BJ (cell line): ENCODE measurements at places on chromosomes 2 and 18.

DNA sequence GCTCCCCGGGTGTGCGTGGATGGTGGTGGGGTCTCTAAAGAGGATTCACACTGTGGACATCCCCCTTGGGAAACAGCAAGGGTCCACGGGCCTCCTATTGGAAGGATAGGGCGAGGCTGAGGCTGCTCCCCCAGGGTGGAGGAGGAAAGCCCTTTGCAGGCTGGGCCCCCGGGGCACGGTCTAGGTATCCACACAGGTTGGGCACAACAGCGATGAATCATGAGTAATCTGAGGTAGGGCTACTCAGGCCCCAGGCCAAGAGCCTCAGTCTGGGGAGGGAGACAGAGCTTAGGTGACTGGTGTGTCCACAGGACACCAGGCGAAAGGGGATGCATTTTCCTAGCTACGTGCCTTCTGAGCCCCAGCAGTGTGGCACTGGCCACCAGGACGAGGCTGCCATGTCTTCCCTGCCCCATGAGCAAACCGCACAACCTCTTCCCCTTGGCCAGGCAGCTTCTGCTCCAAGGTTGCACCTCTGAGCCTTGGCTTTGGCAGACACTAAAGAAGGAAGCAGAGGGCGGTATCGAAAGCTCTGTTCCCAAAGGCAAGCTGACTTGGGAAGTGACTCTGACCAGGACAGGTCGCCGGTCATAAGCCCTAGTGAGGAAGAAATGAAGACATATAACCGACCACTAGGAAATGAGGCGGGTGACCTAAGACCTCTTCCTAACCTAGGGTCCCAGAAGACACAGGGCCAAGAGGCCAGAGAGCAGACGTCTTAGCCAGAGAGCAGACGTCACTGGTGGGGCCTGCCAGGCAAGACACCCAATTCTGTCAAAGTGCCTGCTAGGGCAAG lies 14.6 kb upstream of the SEMA4C start:
- no peak for DNase-seq

DNA sequence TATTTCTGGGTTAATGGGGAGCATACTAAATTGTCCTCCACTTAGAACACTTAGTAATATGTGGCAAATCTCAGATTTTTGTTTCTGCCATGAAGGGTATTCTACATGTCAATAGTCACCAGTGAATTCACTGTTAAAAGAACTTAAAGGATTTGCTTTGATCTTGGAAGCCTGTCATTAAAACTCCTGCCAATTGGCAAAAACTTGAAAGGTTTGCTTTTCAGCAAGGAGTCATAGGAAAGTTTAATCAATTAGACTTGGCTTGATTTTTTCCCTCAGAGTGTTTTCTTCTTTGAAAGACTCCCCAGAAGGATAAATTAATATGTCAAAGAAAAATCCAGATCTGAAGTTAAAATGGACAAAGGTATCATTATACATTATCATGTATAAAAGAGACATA lies 671.9 kb upstream of the PKDCC start:
- DNase-seq = no peak

GRCh38 chr2:112708968-112709367 lies 11.9 kb upstream of the NT5DC4 start:
- no peak for DNase-seq

- no peak for DNase-seq
These were observed 447.4 kb upstream of the PKDCC start for GRCh38 chr2:41600460-41600859.

DNA sequence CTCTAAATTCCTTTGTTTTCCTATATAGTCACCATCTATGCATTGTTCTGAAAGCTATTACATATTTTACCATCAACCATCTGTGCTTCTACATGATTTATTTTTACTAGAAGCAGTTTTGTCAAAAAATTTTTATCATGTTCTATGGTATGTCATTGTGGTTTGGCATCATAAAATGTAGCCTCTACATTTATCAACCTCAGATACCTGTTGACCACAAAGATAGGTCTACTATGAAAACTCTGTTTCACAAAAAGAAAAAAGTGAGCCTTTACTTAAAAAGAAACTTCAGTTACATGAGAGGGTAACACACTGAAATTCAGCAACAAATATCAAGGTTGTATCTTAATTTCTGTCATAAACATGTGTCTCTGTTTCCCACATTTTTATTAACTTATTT lies 3.7 kb downstream of the BCL2 start:
- DNase-seq = no peak

DNA sequence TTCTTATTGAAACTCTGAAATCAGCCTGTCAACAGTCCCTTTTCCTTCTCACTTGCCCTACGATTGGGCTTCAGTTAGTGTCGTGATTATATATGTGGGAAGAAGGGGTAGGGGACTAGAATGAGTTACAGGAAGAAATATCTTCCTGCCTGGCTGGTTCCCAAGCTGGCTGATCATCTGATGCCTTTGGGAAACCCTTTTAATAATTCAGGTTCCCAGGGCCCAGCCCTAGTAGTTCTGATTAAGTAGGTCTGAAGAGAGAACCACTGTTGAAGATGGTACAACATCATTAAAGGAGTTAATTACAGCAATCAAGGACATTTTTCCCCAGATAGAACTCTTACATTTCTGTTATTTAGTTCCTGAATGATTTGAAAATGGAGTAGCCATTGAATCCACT lies 110.1 kb upstream of the EML6 start:
- DNase-seq = no peak

GRCh38 chr2:120683701-120684100 lies 52.0 kb upstream of the GLI2 start:
- DNase-seq = no peak

GRCh38 chr2:97889156-97889555 lies 106.6 kb downstream of the TMEM131 start:
- no peak for DNase-seq

- no peak for DNase-seq
These were observed 150.3 kb downstream of the NDUFA10 start for GRCh38 chr2:239874636-239875356.

DNA sequence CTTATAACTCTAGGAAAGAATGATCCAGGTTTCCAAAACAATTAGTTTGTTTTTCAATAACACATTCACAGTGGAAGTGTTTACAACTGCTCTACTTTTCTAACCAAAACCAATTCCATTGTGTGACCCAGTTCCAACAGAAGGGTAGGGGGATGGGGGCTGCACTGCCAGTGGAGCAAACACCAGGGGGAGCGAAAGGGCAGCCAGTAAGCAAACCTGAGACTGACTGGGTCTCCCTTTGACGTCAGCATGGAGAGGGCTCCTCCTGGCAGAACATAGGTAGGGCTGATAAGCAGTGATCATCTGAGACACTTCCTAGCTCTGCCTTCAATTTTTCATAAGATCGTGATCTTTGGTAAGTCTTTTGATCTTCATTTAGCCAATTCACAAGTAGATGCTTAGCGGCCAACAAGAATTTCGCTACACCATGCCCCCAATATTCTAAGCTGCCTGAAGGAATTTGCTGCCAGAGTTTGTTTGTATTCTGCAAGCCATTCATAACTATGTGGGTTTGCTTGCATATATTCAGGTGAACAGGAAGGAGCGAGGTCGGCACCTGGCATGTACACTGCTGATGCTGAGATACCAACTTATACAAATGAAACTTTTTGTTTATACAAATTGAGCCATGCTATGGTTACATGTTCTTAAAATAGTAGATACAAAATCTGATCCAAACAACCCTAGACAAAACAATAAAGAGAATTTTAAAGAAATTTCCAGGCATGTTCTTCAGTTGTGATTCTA lies 45.9 kb downstream of the ST6GAL2 start:
- DNase-seq = no peak

DNA sequence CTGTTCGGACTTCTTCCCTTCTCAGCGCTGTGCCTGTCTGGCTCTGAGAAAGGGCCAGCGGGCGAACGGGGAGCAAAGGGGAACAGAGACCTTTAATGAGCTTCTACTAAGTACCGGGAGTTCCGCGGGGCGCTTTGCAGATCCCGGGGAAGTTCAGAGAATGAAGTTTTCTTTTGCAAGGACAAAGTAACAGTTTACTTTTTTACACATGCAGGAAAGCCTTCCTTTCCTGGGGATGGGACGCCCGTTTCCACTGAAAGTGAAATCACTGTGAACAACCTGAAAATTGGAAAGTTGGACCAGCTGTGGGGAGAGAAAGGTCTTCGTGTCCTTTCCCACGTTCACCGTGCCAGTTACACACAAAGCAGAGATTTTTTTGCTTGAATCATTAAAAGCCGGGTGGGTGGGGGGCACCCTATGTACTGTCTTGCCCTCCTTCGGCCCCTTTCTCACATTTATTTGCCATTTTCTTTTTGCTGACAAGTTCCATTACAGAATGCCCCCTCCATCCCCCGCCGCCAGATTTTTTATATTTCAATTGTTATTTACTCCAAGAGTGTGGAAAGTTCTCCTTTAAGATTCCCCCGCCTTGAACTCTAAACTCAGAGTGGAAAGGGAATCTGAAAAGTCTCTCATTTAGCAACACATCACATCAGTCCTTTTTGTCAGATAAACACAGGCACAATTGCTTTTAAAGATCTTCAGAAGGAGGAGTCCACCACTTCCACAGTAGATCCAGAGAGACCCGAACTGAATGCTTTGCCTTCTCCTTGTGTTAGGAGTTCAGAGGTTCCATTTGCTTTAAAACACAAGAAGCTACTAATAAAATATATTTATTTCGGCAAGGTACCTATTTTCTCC lies 1.1 kb upstream of the FN1 start:
- no peak for DNase-seq

DNA sequence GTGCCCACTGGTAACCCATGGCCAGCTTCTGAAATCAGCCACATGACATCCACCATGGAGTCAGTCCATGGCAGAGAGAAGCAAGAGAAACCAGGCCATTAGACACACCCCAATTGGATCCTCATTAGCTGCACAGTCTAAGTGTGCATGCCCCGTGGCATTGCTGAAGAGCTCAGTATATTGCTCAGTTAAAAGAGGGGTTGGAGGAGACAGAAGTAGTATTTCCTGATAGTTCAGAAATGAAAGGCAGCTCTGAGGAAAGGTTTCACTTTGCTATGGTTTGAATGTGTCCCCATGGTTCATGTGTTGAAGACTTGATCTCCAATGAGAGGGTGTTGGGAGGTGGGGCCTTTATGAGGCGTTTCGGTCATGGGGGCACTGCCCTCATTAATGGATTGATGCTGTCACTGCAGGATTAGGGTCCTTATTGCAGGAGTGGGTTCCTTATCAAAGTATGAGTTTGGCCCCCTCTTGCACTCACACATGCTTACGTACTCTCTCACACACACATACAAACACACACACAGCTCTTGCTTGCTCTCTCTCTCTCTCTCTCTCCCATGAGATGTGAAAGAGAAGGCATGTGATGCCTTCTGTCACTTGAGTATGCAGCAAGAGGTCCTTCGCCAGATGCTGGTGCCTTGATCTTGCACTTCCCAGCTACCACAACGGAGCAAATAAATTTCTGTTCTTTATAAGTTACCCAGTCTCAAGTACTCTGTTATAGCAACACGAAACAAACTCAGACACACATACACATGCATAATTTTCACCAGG lies 58.0 kb downstream of the TMEM163 start:
- DNase-seq = no peak

DNA sequence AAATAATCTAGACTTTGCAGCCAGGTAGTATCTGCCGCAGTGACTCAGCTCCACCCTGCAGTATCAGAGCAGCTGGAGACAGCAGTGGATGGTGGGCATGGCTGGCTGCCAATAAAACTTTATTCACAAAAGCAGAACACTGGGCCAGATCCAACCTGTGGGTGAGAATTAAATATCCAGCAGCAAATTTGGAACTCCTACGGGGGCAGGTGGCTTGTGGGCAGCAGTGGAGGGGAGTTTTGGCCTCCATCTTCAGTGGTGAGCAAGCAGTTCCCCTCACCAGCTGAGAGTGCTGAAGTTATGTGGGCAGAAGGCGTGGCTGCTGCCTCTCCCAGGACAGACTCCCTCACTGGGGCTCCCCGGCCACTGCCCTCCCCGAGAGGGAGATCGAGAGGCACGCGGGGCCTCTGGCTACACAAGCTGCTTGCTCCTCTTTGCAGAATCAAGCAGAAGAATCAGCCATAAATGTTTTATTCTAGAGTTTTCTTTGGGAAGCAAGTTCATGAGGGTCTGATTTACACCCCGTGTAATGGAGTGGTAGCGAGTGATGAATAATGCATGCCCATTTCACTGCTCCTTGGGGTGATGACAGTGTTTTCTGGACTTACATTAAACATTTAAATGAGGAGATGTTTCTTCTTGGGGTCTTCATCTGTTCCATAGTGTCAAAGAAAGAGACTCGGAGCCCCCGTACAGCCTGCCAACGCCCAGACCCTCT lies 204.3 kb downstream of the SEPTIN10 start:
- no peak for DNase-seq

GRCh38 chr2:132559326-132559725 lies 110.7 kb downstream of the LYPD1 start:
- no peak for DNase-seq

GRCh38 chr2:101382442-101382841 lies 4.9 kb downstream of the CREG2 start:
- DNase-seq = no peak

DNA sequence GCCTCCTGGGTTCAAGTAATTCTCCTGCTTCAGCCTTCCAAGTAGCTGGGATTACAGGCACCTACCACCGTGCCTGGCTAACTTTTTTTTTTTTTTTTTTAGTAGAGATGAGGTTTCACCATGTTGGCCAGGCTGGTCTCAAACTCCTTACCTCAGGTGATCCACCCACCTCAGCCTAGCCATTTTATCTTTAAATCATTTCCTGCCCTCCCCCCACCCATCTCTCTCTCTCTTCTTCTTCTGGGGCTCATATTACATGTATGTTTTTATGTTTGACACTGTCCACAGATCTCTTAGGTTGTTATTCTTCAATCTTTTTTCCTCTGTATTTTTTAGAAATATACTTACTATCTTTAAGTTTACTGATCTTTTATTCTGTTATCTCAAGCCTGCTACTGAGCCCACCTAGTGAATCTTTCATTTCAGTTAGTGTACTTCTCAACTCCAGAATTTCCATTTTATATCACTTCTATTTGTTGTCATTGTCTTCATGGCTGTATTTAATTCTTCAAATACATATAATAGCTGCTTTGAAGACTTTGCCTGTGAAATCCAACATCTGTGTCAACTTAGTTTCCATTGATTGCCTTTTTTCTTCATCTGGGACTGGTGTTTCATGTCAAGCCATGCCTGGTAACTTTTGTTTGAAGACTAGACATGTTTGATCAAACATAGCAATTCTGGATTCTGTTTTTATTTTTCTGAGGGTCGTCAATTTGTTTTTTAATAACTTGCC lies 16.2 kb downstream of the PLB1 start:
- DNase-seq = no peak

GRCh38 chr2:8628866-8629209 lies 53.0 kb upstream of the ID2 start:
- no peak for DNase-seq

DNA sequence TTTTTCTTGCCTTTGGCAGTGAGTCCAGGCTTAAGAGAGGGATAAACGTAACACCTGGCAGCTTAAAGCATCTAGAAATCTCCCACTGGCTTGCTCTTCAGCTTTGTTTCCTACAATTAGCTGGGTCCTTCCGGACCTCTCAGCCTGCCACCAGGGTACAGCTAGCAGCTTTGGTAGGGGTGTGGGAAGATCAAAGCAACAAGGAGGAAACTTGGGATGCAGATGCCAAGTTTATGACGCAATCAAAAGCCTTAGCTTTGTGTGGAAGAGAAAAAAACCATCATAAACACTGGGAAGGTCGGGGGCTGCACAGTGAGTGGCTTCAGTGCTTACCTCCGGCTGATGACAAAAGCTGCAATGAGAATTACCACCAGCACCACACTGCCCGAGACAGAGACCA lies 116.9 kb downstream of the EPHA4 start:
- DNase-seq = no peak

GRCh38 chr2:233453916-233454315 lies 99.6 kb downstream of the DGKD start:
- DNase-seq = no peak

GRCh38 chr18:55577812-55578539 lies 10.0 kb downstream of the TCF4 start:
- DNase-seq = no peak
